Activated T-cell treated with anti-CD3 and anti-CD28 coated beads, Interleukin-2, amount 50 U/mL, for 72 hours (primary cell): ENCODE measurements at places on chromosomes 7 and 10.

GRCh38 chr10:50561816-50562215 lies 61.9 kb downstream of the SGMS1 start:
- no peak for DNase-seq

- no peak for DNase-seq
Observed at GRCh38 chr10:124324856-124325632, 93.7 kb downstream of the OAT start.

GRCh38 chr7:46024263-46024916 lies 103.3 kb upstream of the IGFBP3 start:
- no peak for DNase-seq

DNA sequence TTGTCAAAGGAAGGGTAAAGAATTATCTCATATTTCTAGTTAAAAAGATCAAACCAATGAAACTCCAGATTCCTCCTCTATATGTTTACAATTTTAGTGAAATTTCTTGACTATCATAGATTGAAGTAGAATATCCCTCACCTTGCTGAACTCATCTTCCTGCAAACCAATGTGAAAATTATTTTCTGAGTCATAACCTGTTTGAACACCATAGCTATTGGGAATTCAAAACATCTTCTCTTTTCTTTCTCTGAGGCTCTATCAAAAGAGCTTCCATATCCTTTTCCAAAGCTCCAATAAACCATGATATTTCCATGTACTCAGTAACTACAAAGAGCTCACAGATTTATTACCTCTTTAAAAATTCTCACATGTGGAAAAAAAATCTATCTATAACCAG lies 134.3 kb downstream of the DOCK4 start:
- no peak for DNase-seq

DNA sequence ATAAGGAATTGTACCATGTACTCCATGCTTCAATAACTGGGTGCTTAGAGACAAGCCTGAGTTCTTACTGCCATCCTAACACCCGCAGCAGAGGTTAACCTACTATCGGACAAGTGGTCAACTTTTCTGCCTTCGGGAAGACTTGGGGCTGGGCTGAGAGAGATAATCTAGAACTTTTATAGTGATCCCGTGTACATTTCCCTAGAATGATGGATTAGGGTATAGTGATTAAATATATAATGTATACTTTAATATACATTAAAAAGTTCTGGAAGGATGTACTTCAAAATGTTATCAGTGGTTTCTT lies 12.2 kb upstream of the HNRNPF start:
- DNase-seq, result no peak

DNA sequence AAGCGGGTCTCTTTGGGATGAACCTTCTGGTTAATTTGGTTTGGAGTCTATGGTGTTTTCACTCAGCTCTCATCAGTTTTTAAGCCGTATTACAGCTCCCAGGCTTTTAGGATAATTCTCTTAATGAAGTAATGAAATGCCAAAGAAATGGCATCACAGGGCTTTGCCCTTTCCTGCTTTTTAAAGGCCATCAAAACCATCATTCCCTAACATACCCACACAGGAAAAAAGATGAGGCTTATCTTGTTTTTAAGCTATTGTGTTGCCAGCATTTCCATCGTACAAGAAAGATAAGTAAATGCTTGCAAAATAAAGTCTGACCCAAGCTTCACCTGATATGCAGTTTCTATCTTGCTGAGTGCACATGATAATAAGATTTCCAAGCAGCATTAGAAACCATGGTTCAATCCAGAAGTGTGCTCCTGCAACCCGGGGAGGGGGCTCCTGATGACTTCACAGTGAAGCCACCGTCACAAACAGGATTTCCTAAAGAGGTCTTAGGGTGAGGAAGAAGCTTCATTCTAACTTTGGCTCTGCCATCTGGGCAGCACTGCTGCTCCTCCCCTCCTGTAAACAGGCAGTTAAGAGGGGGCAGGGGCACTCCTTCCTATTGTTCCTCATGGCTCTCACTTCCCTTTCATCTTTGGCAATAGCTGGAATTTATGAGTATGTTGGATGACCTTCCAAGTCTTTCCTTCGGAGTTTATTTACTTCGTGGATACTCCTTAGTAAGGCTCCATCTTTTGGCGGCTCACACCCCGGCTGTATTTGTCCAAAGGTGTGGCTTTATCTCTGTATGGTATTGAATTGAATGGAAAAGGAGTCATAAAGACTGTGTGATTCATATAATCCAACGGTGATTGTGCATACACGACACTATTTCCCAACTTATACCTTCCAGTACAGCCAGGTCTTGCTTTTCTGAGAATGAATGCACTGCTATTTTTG lies 55.2 kb upstream of the FAM133B start:
- no peak for DNase-seq

DNA sequence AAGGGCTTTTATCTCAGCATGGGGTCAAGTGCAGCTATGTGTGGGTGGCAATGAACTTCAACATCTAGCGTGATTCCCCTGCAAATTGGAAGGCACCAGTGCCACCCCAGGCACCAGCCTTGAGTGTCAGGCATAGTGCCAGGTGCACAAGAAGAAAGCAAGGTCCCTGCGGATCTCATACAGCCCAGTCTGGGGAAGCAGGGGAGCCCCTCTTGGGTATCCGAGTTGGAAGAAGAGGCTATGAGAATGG lies 269.0 kb downstream of the RPS24 start:
- no peak for DNase-seq

GRCh38 chr10:3897156-3897555 lies 112.1 kb upstream of the KLF6 start:
- DNase-seq, result no peak

GRCh38 chr10:5643346-5644067 lies 22.9 kb downstream of the ASB13 start:
- no peak for DNase-seq

GRCh38 chr10:32981760-32982159 lies 23.7 kb upstream of the ITGB1 start:
- no peak for DNase-seq

- no peak for DNase-seq
Observed at GRCh38 chr7:101733713-101734475, 83.5 kb upstream of the CUX1 start.

DNA sequence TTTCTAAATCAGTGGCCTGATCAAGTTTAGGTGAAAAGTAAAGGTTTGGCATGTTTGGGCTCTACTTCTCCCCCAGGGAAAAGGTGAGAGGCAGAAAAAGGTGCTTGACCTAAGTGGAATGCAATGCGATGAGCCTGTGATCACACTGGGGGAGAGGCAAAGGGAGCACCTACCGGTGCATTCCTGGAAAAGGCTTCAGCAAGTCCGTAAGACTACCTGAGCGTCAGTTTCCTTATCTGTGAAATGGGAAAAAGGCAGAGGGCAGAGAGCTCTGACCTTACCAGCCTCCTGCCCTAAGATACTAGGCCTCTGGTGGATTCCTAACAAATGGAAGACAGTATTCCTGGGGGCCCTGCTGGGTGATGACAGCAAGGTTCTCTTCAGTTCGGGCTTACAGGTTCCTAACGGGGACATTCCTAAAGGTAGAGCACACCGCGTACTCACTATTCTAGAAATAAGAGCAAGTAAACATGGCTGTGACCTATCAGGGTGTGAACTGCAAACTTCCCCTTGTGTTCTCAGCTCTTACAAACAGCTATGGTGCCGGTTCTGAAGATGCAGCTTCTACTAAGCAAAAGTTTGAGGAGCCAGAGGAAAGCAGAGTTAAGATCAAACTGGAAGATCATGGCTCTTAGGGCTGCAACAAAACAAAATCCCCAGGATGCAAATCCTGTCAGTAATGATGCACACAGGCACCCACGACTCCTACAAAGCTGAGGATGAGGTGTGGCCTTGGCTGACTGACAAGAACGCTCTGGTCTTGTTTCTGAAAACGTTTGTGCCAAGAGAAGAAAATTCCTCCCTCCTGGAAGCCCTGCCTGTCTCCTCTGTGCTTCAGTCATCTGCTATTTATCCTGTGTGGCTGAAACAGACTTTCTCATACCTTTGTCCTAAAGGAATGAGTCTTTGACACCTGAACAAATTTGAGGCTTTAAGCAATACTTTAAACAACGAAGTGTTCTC lies 13.3 kb upstream of the ACSL5 start:
- DNase-seq, result no peak

GRCh38 chr10:110002801-110003523 lies 4.8 kb upstream of the ADD3 start:
- no peak for DNase-seq

DNA sequence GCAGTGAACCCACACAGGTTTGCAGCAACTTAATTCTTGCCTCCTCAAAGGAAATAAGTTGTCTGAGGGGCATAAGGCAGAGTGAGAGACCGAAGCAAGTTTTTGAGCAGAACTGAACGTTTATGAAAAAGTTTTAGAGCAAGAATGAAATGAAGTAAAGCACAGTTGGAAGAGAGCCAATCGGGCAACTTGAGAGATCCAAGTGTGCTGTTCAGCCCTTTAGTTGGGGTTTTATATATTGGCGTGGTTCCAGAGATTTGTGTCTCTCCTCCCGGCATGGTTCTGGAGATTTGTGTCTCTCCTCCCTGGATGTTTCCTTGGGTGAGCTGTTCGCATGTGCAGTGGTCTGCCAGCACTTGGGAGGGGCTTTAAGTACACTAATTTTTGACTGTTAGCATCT lies 141.4 kb upstream of the DGKB start:
- no peak for DNase-seq

DNA sequence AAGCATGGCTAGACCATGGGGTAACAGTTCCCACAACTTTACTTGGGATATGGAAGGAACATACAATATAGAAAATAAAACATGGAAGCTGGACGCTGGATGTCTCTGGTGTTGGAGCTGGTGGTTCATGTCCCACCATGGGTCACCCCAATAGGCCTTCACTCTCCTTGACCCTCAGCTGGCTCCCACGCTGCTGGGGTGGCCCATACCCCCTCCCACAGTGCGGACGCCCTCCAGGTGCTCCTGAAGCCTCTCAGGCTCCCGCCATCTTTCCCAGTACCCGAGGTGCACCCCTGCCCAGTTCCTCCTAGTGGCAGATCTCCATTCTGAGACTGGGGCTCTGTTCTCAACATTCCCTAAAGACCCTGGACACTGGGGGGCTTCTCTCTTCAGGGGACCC lies 5.8 kb upstream of the CPA1 start:
- DNase-seq, result no peak

DNA sequence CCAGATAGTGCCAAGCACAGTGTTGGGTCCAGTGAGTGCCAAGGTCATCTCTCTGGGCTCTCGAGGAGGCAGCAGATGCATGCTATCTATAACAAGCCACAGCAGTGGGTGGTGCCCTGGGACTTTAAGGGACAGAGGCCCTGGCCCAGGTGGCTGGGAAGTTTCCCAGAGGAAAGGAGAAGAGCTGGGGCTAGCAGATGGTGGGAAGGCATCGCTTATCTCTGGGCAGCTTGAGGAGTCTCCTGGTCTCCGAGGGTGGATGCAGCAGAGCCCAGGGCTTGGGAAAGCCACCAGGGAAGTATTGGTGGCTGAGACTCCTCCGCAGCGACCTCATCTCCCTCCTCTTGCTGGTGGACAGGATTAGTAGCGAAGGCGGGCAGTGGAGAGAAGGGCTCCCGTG lies 63.4 kb upstream of the LRRC4 start:
- DNase-seq, result no peak

GRCh38 chr10:32049113-32049512 lies 7.1 kb downstream of the KIF5B start:
- DNase-seq, result no peak

GRCh38 chr7:157702311-157703023 lies 365.7 kb downstream of the DNAJB6 start:
- no peak for DNase-seq

GRCh38 chr7:45659496-45660139 lies 85.5 kb downstream of the ADCY1 start:
- DNase-seq, result no peak

GRCh38 chr10:79380946-79381721 lies 33.9 kb downstream of the PPIF start:
- DNase-seq, result no peak

DNA sequence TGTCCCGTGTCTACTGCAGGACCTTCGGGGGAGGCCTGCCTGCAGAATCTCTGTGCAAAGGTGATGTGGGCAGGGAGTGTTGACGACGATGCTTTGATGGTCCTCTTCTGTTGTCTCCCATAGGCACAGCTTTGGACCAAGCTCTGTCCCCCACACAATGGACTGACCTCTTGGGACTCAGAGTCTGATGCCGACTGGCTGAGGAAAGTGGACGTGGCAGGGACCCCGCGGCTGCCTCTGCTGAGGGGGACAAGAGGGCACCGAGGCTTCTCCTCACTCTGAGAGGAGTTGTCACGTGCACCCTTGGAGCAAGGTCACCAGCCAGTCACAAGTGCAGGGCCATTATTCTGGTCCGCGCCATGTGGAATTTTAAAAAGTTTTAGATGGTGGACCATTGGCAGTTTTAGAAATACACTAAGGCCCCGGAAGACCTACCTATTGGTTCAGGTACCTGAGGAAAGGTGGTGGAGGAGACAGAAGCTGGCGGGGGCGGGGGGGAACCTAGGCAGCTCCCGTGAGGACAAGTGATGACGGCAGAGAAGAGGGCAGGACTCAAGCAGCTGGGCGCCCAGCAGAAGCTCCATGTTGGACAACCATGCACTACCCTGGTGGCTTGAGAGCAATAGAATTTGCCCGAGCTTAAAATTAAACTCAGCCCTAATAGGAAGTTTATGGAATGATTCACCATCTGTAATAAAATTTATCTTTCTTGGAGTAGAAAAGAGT lies 331.4 kb downstream of the PTPRN2 start:
- DNase-seq, result no peak

DNA sequence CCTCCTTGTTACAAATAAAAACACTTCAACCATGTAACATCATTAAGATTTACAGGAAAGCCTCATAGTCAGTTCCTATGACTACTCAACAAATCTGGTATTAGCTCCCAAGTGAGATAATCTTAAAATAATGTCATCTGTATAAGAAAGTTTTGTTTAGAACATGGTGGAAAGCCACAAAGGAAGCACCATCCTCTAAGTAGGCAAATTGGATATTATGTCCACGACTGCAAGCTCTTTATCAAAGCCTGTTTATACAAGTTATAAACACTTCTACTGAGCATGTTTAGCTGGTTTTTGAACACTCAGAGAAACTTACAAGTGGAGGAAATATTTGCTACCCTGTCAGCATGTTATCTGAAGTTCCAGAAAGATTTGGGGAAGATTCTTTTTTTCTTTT lies 349.8 kb downstream of the ARL4A start:
- no peak for DNase-seq

- peak; percentile 29 for DNase-seq
Observed at GRCh38 chr7:128959296-128959695, 21.6 kb downstream of the IRF5 start.

- no peak for DNase-seq
Observed at GRCh38 chr7:128029405-128029995, 1.7 kb downstream of the LRRC4 start.

DNA sequence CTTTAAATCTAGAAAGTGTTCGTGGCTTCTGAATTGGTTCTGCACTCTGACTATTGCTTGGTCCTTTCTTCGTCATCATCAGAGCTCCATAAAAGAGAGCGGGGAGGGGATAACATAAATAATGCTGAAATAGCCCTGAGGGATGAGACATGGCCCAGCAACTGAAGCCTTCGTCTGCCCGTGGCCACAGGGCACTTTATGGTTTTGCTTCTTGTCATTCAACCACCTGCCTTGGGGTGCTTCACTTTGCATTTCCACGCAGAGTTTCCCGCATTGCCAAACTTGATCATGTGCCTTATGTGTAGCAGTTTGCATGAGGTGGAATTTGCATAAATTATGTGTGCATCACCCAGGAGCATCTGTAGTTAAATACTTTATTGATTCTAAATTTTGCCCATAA lies 15.9 kb downstream of the GSTO2 start:
- no peak for DNase-seq
